Neural progenitor cell (in vitro differentiated cells): ENCODE measurements at places on chromosomes 5 and 9. TPM values are rescaled to one million over a fixed set of nuclear protein-coding genes. Genes with fewer than 3 reads are reported as not detected.

DNA sequence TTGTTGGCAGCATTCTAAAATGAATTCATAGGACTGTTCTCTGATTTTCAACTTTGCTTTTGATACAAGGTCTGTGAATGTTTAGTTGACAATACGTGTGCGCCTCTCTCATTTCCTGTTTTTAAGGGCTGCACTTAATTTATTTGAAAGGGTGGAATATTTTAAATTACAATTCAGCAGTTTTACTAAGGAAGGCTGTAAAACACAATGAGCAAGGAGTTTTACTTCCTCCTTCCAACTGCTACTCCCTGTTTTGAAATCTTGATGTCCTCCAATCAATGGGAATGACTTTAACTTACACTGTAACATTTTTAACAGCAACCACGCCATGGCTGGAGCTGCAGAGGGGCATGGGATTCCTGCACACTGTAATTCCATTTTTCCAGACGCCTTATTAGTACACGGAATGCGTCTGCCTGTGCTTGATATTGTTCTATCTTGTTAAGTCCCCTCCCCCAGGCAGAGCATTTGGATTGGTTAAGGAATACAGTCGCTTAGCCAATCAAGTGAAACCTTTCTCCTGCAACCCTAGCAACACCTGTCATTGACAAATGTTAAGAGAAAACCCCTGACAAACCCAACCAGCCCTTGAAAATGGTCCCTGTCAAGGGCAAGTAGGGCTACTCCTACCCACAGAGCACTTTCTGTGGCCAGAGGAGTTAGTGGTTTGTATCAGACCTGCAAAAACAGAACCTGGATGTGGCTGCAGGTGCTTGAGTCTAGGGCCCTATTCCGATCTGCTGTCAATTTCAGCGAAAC, 12.5 kb upstream of the ZSWIM6 start:
- peak; percentile 69 for DNase-seq

ARL14EPL gene
- total RNA-seq, result not detected in 2 replicates

DNA sequence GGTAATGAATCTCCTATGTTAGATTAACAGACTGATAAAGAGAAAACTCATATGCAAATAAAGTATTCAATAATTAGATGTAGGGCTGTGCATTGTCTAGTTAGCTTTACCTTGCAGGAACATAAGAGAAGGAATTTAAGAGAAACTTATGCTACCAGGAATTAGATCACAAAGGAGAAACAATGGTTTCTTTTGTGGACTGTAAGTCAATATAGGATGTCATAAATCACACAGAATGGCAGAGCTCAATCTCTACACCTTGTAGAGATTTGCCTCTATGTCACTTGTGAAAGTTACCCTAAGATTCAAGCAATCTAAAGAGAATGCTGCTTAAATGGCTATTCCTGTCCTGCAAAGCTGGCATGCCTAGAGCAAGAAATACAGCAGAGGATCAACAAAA, 26.0 kb downstream of the SLCO4C1 start:
- no peak for DNase-seq

- no peak for DNase-seq
These were observed 2308.8 kb upstream of the ACO1 start for GRCh38 chr9:30075451-30076199.

DNA sequence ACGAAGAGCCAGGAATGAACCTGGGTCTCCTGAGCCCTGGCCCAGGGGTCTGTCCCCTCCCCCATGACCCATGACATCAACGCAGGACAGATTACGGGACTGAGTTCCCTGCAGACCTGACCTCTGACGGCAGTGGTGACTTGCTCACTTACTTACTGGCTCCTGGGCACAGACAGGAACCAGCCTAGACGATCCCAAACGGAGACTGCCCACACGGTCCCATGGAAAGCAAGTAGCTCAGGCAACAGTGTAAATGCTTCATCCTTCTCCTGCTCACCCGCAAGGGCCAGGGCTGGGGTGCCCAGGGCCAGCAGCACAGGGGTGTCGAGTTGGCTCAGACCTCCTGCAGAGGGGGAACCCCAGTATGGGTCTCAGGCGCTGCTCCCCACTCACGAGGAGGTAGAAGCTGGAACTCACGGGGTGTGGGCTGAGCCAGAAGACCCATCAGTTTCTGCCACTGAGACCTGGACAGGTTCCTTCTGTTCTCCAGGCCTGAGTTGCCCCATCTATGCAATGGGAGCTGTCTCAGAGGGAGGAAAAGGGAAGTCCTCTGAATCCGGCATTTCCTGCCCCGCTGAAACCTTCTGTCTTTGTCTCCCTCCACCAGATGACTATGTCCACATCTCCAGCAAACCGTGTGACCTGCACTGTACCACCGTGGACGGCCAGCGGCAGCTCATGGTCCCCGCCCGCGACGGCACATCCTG, 5.6 kb downstream of the ADAMTSL2 start:
- DNase-seq, result no peak
